ENCODE measurements at places on chromosomes 2 and 18.
A peak's percentile ranks its signal among the peaks of the same experiment; 100 is the strongest.

DNA sequence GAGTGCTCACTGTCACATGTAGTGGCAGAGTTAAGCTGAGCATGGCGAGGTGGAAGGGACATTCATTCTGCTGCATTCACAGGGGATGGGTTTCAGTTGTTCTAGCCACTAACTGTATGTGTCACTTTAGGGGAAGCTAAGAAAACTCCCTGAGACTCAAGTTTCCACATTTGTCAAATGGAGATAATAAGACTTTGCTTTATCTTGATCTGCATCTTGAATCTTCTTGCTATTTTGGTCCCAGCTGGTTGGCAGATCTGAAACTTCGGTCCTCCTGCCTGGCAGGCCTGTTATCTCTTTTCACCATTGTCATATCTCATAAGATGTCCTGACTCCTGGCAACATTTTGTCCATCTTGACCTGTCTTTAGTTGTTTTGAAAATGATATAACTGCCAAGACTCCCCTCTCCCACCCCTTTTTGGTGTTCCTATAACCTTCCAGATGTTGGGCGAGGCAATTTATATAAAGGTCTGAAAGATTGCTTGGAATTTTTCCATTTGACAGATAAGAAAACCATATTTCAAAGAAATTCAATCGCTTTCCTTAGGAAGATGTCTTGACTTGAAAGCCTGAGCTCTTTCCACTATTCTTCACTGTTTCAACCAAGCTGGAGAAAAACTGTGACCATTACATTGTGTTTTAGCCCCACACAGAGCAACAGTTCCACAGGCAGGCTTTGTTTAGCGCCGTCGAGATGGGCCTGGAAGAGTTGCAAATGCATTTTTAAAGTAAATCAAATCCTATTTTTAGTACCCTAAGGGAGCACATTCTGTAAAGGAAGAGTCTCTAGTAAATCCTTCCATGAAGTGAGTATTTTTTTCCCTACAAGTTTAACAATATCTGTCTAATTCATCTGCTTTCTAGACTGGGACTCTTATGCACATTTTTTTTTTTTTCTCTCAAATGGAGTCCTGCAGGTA is 33.4 kb downstream of the MYCN start:
- DNase-seq: no peak

GRCh38 chr2:241047253-241048010 is 49.0 kb downstream of the SNED1 start:
- no peak for DNase-seq

GRCh38 chr2:195575016-195575415 is 82.0 kb upstream of the SLC39A10 start:
- DNase-seq: no peak

DNA sequence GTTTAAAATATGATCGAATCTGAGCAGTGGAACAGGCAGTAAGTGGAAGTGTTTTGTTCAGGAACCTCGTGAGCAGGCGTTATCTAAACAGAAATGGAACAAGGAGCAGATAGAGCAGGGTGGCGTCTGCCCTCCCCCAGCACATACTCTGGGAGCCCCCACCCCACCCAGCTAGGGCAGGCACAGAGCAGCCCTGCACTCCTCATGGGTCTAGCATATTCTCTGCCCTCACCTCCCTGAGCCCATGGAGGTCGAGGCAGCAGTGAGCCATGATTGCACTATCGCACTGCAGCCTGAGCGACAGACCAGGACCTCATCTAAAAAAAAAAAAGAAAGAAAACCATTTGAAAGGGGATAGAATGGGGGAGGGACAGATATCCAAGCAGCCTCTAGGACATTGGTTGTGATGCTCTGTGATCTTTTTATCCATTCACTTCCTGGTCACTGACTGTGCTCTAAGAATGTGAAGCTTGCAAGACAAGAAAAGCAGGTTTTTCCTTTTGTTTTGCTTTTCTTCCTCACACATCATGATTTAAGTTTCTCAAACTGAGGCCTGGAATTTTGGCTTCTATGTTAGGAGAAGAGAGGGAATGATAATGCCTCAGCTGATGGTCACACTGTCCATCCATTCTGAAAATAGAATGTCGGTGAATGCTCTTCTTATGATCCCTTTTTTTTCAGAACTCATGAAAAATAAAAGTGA is 3.1 kb downstream of the MLPH start:
- no peak for DNase-seq

DNA sequence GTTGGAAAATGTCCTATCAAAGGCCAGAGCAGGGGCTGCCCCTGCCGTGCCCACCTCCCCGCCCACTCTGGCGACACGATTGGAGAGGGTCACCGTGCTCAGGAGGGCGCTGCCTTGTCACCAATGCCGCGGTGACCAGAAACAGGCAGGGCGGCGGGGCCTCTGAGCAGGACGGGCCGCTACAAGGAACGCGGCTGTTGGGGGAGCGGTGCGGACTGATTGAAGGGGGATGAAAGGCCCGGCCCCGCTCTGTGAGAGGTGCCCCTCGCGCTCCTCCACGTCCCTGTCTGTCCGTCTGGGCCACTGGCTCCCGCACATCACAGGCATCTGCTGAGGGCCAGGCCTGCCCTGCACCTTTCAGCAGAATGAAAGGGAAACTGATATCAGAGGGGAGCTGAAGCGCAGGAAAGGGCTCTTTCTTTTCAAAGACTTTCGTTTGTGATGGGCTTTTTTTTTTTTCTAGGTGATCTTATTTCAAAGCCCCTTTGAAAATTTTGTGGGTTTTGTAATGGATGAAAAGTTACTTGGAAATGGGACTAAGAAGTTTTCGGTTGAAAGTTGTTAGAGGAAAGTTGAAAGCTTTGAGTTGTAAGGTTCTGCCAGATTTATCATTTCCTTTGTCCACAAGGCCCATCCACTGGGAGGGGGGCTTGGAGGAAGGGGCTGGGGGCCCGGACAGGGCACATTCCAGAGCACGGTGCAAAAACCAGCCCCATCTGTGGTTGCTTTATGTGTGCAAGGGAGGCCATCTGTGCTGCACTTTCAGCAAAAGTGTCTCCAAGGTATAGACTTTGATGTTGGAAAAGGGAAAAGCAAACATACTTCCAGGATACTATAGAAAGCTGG is 244.2 kb downstream of the KLHL29 start:
- peak; percentile 91 for DNase-seq

DNA sequence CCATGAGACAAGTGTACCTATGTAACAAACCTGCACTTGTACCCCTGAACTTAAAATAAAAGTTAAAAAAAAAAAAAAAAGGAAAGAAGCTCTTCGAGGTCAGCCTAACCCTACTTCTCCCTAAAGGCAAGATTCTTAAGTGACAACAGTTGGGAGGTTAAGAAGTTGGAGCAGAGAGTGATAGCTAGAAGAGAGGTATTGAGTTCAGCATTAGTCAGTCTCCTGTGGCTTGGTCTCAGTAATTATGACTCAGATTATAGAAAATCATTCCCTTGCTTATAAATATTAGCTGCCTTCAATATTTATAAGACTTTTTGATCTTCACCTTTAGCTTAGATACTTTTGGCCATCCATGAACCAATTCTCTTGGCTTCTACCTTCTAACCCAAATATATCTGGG is 926.8 kb upstream of the SLC39A10 start:
- DNase-seq: no peak

- peak; percentile 35 for DNase-seq
These were observed 21.6 kb downstream of the TNS1 start for GRCh38 chr2:217981084-217981730.

GRCh38 chr2:18369760-18370159 is 190.7 kb downstream of the RDH14 start:
- no peak for DNase-seq

DNA sequence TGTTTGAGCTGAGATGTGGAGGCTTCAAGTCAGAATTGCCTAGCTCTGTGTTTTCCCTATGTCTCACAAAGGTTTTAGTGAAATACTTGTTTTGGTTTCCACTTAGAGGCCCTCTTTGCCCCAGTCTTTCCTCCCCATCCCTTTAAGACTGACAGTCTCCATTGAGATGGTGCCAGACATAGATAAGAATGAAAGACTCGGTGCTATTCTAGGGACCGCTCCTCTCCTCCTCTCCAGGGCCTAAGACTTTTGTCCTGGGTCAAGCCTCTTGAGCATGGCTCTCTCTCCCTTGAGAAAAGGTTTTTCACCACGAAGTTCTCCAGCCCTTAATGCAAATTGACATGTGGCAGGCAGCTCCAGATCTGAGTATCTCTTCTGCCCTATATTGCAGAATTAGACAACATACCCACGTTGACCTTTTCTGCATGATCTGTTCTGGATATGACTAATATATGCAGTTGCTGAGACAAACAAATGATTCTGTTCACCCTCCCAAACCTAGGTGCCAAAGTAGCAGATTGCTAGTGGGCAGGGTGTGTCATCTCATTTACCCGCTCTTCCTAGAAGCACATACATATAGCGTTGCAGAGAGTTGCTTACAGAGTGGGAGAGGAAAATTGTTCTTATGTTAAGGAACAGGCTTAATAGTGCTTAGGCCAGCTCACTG is 47.5 kb upstream of the ACSL3 start:
- no peak for DNase-seq

GRCh38 chr2:29517413-29517812 is 402.2 kb downstream of the CLIP4 start:
- DNase-seq: no peak

GRCh38 chr2:139228276-139228675 is 448.1 kb upstream of the NXPH2 start:
- DNase-seq: no peak

DNA sequence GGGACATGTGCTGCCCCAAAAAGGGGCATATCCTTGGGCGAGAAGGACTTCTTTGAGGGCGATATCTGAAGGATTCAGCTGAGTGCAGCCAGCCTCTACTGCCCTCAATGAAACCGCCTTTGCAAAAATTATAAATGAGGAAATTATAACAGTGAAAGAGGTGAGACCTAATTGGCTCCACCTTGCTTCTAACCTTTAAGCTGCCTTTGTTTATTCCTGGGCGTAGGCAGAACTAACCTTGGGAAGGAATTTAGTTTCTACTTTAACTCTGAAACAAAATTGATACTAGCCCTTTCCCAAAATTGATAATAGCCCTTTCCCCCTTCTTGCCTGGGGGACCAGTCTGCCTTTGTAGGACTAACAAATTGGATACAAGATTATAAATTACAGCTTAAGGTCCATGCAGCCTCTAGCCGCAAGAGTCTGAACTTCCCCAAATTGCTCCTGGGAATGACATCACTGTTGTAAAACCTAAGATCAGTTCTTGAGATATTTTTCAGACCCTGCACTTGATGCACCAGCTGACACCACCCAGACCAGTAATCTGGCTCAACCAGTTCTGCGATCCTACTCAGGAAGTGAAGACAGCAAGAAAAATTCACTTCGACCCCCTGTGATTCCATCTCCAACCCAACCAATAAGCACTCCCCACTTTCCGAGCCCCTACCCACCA is 36.0 kb upstream of the ASAP2 start:
- DNase-seq: no peak

GRCh38 chr18:41144441-41144840 is 810.6 kb upstream of the PIK3C3 start:
- DNase-seq: no peak

GRCh38 chr2:108535357-108535631 is 1.0 kb downstream of the LIMS1 start:
- DNase-seq: no peak

DNA sequence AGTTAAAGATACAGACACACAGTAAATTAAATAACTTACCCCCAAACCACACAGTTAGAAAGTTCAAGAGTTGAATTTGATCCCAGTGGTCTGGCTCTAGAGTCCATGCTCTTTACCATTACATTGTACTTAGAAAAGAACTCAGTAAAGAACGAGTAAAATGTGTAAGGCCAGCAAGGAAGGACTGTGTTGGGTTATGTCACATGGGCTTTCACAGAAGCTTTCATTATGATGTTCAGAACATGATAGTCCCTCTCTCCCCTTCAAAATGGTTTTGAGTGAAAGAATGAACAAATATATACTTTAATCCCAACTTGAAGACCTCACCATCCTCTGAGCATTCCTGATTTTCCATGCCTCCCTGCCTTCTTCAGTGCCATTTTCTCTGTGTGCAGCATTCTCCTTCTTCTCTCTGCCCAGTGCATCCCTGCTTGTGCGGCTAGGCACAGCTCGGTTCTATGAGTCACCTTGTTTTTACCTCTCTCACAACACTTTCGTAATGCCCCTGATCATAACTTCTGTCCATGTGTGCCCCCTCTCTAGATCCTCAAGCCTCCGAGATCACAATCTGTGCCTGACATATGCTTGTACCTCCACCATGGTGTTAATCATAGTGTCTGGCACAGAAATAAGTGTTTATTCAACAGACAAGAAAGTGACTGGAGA is 22.0 kb downstream of the RASGRP3 start:
- no peak for DNase-seq

GRCh38 chr2:10915236-10915635 is 3.5 kb downstream of the KCNF1 start:
- DNase-seq: no peak

DNA sequence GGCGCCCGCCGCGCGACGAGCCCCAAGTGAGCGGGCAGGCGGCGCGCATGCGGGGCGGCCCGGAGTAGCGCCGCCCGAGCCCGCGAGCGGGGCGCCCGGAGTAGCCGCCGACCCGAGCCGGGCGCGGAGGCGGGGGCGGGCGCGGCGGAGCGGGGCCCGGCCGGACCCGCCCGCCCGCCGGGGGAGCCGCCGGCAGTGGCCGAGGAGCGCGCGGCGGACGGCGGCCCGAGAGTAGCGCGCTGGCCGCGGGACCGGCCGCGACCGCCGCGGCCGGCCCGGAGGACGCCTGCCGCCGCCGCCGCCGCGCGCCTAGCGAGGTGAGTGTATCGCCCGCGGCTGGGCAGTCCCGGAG is at the start of gene GALNT1:
Gene GALNT1 (plus strand): TSS at position 195 of the 352 bp plus-strand sequence. CDS start 72,923 bp downstream, outside the sequence.
- peak; percentile 24 for DNase-seq

DNA sequence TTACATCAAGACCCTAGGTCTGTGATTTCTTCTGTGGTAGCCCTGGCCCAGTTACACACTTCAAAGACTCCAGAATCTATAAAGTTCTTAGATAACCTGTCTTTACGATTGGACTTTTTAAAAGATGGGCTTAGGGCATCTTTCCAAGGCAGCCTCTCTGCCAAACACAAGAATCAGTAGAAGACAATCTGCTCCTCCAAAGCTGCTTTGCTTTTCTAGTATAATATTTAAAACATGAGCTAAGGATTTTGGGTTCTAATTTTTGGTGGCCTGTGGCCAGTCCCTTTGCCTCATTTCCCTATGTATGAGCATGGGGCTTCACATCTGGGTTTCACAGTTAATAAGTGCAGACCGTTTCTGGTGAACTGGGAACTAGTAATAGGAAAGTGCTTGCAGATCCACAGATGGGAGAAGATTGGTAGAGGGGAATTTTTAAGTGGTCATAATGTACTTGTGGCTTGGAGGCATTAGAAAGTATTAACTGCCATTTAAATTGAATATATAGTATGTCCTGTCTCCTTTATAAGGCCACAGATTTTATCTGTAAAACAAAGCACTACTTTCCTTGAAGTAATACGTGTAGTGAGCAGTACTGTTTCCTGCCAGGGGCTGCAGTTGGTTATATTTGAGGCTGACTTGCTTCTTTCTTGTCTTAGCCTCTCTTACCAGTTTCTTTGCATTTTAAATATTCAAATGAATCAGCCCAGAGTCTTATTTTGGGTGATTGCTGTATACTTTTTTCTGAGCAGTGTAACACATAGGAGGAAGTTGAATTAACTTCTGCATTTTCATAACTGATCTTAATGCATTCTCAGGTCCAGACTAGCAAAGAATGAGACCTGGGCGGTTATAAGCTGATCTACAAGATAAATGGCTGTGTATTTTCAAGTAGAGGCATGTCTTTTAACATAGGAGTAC is 1.5 kb downstream of the ARPC2 start:
- peak; percentile 79 for DNase-seq
